ENCODE measurements at places on chromosomes 7 and 10.

DNA sequence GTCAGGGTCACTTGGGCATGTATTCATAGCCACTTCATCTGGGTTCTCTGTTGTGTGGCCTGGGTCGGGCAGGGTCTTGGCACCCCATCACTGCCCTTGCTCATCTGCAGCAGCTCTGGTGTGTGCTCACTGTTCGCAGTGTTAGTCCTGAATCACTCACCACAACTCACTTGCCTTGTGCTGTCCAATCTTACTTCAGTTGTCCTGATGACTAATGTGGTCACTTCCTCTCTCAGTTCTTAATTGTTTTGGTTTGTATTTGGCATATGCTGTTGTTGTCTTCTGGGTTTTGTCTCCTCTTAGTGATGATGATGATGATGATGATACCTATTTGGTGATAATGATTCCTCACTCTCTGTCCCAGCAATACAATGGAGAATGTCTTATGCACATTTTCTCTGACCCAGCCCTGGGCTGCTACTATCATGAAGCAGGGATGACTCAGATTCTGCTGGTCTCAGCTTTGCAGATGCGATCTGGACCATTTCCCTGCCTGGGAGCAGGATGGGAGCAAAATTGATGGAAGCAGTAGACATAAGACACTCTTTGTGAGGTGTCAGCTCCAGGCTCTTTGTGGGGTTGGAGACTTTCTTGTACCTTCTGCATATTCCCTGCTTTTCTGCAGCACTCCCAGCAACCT is 17.0 kb downstream of the ADRA2A start:
- no peak for DNase-seq

DNA sequence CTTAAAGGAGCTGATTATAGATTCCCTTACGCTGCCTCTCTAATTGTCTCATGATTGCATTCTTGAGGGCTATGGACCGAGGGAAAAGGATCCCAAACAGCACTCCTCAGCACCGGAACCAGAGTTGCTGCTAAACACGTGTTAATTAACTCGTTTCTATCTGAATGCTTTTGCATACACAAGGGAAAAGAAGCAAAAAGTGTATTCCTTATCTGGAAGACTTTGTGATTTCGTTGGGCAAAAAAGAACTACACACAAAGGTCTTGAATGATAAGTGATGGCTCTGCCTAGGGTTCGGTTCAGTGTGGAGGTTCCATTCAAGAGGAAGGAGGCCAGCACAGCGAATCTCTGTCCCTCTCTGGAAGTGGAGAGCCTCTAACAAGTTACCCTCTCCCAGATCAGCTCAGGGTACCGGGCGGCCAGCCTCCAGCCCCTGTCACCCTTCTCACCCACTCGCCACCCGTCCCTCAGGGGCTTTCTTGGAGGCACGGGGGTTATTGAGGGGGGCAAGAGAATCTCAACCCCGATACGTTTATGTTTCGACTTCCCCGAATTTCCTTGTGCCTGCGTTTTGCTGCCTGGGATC is 515 bp upstream of the SLC4A2 start:
- DNase-seq, result peak; percentile 4

DNA sequence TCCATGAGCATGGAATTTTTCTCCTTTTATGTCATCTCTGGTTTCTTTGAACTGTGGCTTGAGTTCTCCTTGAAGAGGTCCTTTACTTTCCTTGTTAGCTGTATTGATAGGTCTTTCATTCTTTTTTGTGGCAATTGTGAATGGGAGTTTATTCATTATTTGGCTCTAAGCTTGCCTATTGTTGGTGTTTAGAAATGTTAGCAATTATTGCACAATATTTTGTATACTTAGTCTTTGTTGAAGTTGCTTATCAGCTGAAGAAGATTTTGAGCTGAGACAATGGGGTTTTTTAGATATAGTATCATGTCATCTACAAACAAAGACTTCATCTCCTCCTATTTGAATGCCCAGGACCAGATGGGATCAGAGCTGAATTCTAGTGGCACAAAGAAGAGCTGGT is 1143.8 kb downstream of the XPNPEP1 start:
- no peak for DNase-seq

- DNase-seq, result no peak
These were observed 23.3 kb downstream of the PODXL start for GRCh38 chr7:131533151-131533559.

- no peak for DNase-seq
These were observed 9.4 kb upstream of the CALML5 start for GRCh38 chr10:5508786-5509185.

GRCh38 chr10:104589871-104590270 is 51.2 kb upstream of the SORCS3 start:
- DNase-seq, result peak; percentile 77

DNA sequence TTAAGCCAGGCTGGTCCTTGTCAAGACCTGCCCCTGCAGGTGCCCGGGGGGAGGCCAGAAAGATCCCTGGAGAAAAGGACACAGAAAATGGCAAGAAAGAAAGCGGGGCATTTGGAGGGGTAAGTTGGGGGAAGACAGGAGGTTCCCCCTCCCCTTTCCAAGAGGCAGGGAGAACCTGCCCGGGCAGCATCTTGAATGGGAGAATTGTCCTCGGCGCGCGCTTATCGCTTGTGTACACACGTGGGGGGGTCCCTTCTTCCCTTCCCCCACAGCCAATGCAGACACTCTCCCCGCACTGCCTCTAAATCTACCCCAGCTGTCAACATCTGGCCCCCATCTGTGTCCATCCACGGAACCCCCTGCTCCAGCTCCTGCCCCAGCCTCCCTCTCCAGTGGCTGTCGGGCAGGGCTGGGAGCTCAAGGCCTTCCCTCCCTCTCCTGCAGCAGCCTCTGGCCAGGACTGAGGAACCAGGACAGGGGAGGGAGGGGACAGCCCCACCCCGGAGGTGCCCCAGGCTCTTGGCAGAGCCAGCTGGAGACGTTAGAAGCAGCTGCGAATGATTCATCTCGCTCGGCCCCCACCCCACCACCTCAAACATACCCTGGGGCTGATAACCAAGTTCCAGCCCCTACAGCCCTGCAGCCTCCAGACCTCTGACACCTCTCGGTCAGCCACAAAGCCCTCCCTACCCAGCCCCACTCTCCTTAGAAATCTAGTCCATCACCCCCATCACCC is 25.3 kb downstream of the EPHB4 start:
- peak; percentile 99 for DNase-seq

GRCh38 chr7:75814407-75814947 is 871 bp upstream of the CCL24 start:
- no peak for DNase-seq

GRCh38 chr10:26468291-26468690 is 30.1 kb downstream of the APBB1IP start:
- no peak for DNase-seq

DNA sequence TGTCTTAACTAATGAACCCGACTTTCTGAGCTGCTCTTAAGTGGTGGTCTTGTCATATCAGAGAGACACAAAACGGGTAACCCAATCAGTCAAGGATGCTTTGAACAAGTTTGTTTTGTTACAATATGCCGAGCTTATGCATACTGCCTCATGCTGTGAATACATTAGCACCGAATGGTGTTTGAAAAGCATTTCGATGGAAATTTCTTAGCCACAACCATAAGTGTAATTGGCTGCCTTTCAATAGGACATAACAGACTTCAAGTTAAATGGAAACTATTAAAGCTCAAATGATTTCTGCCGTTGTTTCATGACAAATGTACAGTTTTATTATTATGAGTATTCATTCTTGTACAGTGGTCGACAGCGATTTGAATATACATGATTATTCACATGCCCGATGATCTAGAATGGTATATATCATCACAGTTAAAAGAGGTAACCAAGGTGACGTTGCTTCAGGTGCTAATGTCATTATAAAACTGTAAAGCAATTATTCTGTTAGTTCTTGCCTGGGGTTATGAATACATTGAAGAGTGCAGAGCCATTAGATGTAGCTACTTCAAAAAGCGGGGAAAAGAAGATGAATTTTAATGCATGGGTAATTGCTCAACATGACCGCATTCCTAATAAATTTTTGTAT is 118.8 kb downstream of the EBF3 start:
- no peak for DNase-seq

GRCh38 chr10:88990384-88991160 is at the start of gene FAS:
Gene FAS, plus strand, starts transcription at chr10:88990798. Its CDS starts 79 bp downstream, at chr10:88990877.
- peak; percentile 89 for DNase-seq

DNA sequence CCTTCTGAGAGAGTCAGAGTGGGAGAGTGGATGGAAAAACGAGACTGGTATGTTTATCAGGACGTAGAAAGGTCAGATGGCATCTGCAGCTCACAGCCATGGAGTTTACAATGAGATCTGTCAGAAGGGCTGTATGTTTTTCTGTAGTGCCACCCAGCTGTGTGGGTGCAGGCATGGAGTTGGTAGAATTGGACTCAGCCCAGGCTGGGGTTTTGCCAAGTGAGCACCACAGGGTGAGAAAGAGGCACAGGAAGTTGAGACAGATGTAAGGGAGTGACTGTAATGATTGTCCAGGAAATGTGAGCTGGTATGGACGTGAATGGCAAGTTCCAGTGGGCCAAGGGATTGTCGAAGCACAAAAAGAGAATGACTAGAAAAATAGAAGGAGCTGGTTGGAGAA is 9.1 kb upstream of the ZYX start:
- DNase-seq, result no peak

Measured in RWPE1 (cell line).